Nephron progenitor cell (in vitro differentiated cells): ENCODE measurements at places on chromosomes 2 and 18.

GRCh38 chr2:1756456-1756855, 12.1 kb upstream of the PXDN start:
- no peak for DNase-seq

DNA sequence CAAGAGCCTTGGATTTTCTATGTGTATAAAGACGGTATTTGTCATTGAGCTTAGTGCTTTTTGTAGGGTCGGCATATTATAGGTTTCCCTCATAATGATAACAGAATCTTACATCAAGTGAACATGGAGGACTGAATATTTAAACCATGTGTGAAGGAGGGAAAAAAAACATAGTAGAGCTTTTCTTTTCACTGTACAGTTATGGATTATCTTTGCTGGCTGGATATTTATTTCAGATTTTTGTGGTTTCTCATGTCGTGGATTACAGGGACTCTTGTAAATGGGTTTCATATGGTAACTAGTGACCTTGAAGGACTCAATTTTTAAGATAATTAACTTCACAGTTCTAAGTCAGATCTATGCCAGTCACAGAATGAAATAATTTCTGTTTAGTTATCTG, 330.2 kb upstream of the NRP2 start:
- DNase-seq, result no peak

GRCh38 chr2:160411955-160412354, 81.7 kb downstream of the RBMS1 start:
- no peak for DNase-seq

DNA sequence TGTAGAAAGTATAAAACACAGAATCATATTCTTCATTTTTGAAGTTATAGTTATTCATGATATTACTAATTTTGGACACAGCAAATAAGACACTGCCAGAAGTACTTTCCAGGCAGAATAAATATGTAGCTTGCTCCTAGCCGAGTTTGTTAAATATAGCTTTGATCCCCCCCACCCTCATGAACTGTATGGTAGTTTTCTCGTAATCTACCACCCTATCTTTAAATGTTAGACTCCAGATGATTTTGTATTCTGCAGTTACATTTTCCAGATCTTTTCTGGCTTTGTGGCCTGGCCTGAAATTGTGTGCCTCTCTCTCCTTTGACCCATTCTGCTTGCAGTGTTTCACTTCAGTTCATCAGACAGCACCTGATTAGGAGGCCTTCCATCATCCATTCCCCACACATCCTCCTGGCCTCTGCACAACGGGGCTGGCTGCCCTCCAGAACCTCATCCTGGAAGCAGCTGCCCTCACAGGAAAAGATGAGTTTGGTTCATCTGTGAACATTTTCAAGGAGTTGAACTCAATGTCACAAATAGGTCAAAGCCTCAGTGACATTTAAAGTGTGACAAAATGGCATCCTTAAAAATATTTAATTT, 4.7 kb upstream of the KCNJ3 start:
- no peak for DNase-seq

DNA sequence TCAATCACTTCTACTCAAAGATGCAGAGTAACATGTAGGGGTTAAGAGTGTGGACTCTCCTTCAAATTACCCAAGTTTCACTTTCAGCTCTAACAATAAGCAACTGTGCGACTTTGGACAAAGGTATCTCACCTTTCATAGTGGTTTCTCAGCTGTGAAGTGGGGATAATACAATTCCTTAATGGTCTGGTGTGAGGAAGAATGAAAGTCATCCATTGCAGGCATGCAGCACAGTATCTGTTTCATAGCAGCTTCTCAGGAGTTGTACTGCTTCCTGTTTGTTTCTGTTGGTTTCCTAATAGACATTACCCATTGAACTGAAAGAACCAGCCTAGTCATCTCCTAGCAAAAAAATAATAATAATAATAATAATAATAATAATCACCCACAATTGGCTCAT, 74.4 kb downstream of the DDX18 start:
- no peak for DNase-seq

DNA sequence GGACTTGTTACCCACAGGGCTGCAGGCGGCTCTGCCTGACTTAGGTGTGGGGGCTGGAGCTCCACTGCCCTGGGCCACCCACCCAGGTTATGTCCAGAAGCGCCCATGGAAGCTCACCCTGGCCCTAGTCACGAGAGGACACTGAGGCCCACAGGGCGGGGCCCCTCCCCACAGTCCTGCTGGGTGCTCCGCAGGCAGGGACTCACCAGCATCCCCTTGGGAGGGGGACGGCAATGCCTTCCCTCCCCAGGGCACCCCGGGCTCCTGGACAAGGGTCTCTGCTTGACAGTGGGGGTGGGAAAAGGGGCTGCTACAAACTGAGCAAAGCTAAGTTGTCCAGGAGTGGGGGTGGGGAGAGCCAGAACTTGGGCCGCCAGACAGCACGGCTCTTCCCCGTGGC, 60.5 kb downstream of the AQP12A start:
- DNase-seq, result no peak

GRCh38 chr2:127066942-127067341, 40.0 kb downstream of the BIN1 start:
- no peak for DNase-seq

DNA sequence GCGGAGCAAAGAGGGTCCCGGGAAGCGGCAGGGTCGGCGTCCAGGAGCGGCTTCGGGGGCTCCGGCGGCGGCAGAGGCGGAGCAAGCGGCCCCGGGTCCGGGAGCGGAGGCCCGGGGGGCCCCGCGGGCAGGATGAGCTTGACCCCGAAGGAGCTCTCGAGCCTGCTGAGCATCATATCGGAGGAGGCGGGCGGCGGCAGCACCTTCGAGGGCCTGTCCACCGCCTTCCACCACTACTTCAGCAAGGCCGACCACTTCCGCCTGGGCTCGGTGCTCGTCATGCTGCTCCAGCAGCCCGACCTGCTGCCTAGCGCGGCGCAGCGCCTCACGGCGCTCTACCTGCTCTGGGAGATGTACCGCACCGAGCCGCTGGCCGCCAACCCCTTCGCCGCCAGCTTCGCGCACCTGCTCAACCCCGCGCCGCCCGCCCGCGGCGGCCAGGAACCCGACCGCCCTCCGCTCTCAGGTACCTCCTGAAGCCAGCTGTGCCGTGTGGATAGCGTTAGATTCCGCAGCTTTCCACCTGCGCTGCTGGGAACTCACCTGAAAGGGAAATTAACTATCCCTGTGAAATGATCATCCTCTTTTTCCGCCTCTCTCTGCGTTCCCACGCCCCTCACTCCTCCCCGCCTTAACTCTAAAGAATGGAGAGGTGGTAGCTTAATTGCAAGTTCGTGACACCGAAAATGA, 472 bp downstream of the CNOT11 start:
- peak; percentile 55 for DNase-seq

DNA sequence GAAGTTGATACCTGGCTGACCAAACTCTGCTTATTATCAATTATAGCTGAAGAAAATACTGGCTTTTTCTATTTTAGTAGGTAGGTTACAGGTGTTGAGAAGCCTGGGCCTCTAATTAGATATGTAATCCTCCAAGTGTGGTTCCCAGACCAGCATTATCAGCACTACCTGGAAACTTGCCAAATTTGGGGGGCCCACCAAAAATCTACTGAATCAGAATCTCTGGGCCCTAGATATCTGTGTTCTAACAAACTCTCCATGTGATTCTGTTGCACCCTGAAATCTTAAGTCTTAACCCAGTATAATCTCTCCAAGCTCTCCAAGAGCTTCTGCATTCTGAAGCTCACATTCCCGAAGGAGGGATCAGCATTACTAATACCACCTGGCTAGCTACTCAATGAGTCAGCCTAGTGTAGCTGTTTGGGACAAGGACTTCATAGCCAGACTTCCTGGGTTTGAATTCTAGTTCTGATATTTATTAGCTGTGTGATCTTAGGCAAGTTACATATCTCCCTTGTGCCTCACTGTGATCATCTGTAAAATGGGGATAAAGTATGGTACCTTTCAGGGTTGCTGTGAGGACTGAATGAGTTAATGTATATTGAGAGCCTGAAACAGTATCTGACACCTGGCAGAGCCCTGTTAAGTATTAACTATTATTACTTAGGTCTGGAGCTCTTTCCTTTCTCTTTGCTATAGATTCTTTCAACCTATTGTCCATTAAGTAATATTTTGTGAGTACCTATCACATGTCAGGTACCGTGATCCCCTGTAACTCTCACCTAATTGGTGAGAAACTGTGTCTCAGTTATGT, 94.1 kb upstream of the CD302 start:
- DNase-seq, result no peak

DNA sequence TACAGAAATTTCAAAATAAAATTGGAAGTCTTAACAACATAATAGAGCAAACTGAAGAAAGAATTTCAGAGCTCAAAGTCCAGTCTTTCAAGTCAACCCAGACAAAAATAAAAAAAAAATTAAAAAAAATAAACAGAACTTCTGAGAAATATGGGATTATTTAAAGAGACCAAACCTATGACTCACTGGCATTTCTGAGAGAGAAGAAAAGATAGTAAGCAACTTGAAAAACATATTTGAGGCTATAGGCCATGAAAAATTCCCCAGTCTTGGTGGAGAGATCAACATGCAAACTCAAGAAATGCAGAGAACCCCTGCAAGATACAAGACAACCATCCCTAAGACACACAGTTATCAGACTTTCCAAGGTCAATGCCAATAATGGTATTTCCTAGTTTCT, 167.4 kb downstream of the RNF144A start:
- DNase-seq, result no peak

GRCh38 chr18:44945888-44946401, 265.3 kb downstream of the SETBP1 start:
- no peak for DNase-seq

GRCh38 chr2:67649331-67650261, 252.5 kb downstream of the ETAA1 start:
- no peak for DNase-seq

- no peak for DNase-seq
These were observed 24.9 kb downstream of the MTCL1 start for GRCh38 chr18:8730080-8730827.

- DNase-seq, result no peak
These were observed 511.4 kb downstream of the RNF144A start for GRCh38 chr2:7428454-7429204.

GRCh38 chr2:38000485-38001222, 75.3 kb downstream of the CYP1B1 start:
- no peak for DNase-seq

GRCh38 chr2:222673883-222674282, 2.4 kb downstream of the MOGAT1 start:
- DNase-seq, result no peak

DNA sequence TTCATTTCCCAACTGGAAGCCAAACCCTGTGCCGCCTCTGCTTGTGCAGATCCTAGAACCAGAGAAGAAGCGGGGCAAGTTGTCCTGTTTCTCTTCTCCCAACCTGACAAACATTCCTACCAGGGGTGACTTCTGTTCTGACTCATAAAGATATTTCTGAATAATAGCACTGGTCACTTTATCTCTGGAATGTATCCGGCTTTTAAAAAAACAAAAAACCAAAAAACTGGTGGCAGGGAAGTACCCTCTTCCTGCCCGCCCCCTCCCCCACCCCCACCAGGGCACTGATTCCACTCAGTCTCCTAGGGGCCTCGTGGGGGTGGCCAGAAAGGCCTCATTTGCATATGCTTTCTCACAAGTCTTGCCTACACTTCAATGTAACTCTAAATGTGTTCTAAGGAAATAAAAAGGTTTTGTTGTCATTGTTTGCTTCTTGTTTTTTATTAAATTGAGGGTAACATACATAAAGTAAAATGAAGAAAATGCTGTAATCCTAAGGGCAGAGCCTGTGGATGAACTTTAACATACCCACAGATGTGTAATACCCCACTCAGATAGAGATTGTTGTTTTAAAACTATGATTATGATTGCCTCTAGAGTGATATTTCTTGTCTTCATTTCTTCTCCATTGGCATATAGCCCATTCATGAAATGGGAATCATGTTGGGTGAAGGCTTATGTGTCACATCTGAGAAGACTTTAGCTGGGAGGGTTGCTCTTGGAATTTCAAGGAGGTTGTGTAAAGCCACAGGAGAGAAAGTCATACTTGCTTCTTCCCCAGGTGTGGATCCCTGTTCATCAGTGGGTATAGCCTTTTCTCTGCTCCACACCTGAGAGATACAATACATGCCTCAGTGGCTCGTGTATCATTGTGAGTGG, 5.3 kb upstream of the FOSL2 start:
- DNase-seq, result no peak

GRCh38 chr2:25707927-25708590, 34.7 kb upstream of the DTNB start:
- DNase-seq, result no peak

DNA sequence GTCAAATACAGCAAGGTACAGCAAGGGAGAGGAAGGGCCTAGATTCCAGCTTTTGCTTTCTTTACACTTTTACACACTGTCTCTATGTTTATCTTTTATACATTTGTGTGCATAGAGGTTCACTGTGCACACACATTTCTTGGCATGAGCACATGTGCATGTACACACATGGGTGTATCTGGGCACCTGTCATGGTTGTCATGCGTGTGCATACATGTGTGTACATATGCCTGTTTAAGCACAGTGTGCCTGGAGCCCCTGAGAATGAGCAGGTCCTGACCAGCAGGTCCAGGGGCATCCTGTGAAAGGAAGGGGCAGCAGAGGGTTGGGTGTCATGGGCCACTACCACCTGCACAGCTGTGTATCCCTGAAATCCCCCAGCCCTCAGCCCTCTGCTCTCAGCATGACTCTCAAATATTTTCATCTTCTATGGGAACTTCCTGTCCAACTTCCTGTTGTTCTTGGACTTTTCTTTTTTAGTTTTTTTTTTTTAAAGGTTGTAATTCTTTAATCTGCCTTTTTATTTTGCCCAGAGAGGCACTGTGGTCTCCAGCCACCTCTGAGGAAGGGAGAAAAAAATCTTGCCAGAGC, 97.0 kb upstream of the EPAS1 start:
- DNase-seq, result no peak

DNA sequence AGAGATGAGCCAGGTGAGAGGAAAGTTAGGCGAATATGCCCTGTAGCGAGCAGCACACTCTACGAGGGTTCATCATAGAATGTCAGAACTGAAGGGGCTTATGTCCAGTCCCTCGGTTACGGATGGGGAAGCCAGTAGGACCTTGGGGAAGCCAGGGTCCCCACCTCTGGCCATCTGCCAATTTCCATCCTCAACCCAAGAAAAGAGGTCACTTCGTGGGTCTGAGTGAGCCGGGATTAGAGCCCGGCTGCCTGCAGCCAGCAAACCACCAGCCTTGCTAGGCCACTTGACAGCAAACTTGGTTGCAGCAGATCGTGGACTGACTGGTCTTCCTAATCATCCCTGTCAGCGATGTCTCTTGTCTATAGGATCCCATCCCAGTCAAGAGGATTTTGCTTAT, 11.4 kb downstream of the CIB4 start:
- DNase-seq, result no peak

DNA sequence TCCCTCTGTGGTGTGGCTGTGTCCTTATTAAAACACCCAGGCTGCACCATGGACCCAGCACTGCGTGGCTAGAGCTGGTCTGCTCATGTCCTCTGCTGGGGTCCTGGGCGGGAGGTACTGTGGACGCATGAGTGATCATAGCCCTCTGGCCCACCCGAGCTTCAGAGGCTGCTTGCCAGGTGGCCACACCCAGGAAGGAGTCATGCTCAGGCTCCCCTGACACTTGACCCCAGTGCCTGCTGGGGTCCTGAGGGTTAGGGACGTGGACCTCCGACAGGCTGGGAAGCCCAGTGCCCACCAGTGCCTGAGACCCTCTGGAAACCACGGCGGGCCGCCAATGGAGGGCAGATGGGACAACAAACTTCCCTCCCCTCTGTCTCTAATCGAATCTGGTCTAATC, 66.3 kb upstream of the HS6ST1 start:
- no peak for DNase-seq

GRCh38 chr18:12059334-12060181, 34.1 kb upstream of the ANKRD62 start:
- no peak for DNase-seq
